Activated gamma-delta T cell treated with anti-CD3 and anti-CD28 coated beads, Interleukin-2, amount 50 U/mL, for 16 hours (primary cell): ENCODE measurements at places on chromosomes 7 and 10.

- DNase-seq = no peak
These were observed 3.1 kb downstream of the CNPY4 start for GRCh38 chr7:100122568-100122967.

DNA sequence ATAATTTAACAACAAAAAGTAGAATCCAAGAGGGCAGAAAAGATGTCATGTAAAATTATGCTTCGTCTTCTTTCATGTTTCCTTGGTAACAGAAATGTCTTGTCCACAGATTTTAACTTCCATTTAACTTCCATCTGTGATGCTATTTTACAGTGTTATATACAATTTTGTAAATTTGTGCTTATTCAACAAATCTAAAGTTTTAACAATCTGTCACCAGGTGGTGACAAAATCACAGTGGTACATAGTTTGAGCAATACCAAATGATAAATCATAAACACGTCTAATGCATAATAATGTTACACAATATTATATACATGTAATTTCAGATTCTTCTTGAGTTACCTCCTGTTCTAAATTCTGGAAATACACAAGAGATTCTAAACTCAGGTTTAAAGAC, 784.4 kb upstream of the CELF2 start:
- no peak for DNase-seq

DNA sequence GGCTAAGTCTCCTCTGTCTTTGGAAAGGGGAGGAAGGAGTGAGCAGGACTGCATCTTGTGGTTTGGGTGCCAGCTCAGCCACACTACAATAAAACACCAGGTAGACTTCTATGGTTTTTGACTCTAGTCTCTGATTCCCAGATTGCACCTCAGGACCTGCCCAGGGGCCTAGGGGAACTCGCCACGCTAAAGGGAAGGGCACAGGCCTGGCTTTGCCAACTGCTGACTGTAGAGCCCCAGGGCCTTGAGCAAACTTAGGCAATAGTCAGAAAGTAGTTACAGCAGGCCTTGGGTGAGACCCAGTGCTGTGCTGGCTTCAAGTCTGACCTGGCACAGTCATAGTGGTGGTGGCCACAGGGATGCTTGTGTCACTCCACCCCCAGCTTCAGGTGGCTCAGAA, 24.2 kb upstream of the PRR15 start:
- no peak for DNase-seq

DNA sequence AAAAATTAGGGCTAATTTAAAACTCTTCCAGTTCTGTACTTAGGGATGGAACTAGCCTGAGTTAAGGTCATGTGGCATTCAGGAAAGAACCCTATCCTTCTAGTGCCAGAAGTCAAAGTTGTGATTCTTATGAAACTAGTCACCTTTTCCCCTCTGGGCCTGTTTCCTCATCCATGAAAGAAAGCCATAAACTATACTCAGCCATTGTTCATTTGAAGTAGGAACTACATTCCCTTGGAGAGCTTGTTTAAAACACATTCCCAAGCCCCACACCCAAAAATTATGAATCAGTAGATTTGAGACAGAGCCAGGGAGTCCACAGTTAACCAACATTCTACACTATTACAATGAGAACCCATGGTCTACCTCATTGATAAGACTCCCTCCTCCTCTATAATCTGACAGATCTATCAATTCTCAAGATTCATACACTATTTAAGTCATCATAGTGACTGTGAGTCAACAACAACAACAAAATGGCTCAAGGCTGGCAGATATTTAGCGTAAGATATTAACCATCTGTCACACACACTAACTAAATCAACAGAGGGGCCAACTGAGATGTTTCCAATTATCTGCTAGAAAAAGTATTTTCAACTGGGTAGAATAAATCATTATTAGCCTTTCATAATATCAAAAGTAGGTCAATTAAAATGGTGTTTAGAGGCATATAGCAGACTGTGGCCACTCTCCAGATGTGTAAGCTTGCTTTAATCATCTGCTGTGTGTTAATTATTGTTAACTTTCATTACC, 102.3 kb downstream of the SLC25A13 start:
- no peak for DNase-seq

DNA sequence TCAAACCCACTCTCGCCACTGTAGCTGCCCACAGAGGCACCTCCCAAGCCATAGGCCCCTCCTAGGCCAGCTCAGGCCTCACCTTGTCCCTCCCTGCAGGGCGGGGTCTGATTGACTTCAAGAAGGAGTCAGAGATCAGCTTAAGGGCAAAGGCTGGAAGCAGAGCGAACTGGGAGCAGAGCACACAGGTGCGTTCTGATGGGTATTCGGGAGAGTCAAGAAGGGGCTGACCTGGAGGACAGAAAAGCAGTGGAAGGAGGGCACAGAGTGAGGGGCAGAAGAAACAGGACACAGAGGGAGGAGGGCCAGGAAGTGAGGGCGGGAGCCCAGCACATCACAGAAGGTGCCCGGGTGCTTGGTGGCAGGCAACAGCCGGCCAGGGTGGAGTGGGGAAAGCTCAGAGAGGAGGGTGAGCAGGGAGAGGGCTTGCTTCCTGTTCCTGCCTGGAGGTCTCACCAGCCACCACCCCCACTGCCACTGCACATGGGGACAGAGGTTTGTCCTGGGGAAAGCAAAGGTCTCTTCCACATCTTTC, at the start of gene AOC1:
Gene AOC1 (plus strand): TSS at position 147 of the 535 bp plus-strand sequence. CDS start 3,954 bp downstream, outside the sequence.
- no peak for DNase-seq

DNA sequence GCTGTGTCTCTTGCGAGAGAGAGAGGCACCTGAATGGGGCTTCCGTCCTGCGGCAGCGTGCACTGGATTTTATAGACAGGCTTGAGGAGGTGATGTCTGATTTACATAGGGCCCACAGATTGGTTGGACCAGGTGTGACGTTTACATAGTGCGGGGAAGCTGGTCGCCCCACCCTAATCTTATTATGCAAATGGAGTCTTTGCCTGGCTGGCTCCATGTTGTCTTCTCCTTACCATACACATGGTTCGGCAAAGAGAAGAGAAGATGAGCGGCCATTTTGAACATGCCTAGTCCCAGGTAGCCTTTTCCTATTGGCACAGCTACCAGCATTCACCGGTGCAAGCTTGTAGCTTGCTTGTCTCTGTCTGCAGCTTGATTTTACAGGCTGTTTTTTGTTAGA, 238.5 kb upstream of the GALNT17 start:
- DNase-seq = no peak

DNA sequence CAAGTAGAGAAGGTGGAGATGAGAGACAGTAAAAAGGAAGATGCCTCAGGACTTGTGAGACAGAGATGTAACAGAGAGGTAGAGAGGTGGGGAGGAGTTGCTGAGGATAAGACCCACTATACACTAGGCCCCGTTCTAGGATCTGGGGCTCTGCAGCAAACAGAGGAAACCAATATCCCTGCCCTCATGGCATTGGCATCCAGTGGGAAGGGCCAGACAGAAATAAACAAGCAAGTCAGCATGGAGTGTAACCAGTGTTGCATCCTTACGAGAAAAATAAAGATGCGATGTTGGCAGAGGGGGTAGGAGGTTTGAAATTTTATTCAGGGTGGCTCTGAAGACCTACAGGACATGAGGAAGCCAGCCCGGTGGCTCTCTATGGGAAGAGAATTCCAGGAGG, 22.0 kb upstream of the EEPD1 start:
- no peak for DNase-seq

GRCh38 chr7:50332241-50333165, 28.0 kb downstream of the IKZF1 start:
- no peak for DNase-seq

DNA sequence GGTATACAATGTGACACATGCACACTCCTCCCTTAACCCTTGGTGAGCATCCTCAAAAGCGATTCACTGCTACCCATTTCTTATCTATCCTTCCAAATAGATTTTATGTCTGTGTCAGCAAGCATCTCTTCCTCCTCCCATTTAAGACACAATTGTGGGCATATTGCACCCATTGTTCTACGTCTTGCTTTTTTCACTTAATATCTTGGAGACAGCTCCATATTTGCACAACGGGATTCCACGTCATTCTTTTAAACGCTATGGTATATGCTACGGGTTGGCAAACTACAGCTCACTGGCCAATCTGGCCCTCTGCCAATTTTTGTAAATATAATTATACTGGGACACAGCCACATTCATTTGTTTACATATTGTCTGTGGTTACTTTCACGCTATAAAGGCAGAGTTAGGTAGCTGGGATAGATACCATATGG, 88.6 kb downstream of the RNF216 start:
- no peak for DNase-seq

DNA sequence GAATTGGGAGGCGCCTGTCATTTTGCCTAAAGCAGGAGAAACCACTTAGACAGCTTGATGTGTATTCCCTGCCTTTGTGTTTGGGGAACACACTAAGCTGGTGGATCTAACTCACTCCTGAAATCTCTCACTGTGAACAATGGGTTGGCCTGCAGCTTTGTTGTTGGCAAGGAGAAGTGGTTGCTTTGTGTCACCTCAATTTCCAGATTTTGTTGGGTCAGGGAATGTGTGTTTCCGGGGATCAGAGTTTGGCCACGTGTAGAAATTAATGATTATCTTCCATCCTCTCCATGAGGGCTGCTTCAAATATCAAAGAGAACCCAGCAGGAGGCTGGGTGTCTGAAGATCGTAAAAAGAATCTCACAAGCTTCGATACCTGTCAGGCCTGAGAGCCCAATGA, 27.8 kb downstream of the A1CF start:
- DNase-seq = no peak

DNA sequence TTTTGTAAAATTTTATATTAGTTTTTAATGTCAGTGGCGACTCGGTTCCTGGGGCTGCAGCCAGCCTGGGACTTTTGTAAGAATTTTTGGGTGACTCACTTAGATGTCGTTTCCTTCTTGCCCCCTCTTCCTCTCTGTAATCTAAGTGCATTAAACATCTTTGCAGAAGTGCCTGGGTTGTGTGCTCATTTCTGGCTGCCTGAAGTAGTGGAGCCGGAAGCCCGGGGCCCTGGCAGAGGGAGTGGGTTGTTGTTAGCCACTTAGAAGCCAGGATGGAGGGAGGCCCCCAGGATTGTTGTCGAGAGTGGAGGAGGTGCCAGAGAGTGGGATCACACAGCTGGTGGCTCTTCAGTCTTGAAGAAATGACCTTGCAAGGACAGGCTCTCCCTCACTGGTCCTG, 11.0 kb upstream of the TRIM8 start:
- DNase-seq = no peak

- no peak for DNase-seq
These were observed 160.0 kb downstream of the ADARB2 start for GRCh38 chr10:1577373-1577770.

- no peak for DNase-seq
These were observed 31.3 kb downstream of the THNSL1 start for GRCh38 chr10:25047591-25048301.

DNA sequence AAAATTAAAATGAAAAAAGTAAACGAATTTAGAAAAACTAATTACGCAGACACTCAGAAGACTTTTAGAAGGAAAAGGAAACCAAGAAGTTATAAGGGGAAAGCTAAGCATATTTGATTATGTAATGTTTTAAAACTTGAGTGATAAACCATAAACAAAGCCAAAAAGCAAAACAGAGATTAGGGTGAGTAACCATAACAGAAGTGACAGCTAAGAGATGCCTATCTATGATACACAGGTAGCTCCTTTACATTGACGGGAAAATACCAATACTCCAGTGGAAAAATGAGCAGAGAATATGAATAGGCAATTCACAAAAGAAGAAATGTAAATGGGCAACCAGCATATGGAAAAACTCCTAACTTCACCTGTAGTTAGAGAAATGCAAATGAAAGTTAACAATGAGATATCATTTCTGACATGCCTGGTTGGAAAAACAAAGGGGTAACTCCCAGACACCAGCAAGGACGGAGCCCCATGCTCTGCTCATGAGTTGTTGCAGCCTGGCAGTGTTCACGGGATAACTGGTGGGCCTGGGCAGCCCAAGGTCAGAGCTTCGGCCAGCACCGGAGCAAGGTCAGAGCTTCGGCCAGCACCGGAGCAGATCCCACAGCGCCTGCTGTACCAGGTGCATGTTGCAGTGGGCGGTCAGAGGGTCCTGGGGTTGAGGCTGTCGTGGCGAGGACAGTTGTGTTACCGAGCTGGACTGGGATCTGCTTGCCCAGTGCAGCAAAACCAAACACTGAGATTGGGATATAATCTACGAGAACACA, 58.9 kb downstream of the ALOX5 start:
- no peak for DNase-seq

GRCh38 chr7:133723044-133723443, 404.1 kb upstream of the LRGUK start:
- no peak for DNase-seq

GRCh38 chr7:81441750-81442149, 328.1 kb downstream of the HGF start:
- DNase-seq = no peak

- no peak for DNase-seq
These were observed 30.5 kb downstream of the CREB5 start for GRCh38 chr7:28442540-28443420.

GRCh38 chr10:98694014-98694413, 247.3 kb upstream of the HPS1 start:
- no peak for DNase-seq

DNA sequence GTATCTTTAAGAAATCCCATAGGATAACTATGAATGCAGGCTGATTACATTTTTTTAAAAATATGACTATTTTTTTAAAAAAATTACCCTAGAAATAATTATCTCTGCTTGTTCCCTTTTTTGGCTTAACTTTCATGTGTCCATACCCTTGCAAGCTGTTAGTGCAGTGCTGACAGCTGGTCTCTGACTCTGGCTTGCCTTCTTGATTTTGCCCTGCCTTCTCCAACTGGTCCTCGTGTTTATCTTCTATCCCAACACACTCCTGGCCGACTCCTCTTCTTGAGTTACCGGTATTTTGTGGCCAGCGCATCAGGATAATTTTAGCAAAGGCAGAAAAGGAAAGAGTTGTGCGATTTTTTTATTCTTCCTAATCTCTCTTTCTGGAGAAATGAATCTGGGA, 111.7 kb upstream of the STARD3NL start:
- no peak for DNase-seq

DNA sequence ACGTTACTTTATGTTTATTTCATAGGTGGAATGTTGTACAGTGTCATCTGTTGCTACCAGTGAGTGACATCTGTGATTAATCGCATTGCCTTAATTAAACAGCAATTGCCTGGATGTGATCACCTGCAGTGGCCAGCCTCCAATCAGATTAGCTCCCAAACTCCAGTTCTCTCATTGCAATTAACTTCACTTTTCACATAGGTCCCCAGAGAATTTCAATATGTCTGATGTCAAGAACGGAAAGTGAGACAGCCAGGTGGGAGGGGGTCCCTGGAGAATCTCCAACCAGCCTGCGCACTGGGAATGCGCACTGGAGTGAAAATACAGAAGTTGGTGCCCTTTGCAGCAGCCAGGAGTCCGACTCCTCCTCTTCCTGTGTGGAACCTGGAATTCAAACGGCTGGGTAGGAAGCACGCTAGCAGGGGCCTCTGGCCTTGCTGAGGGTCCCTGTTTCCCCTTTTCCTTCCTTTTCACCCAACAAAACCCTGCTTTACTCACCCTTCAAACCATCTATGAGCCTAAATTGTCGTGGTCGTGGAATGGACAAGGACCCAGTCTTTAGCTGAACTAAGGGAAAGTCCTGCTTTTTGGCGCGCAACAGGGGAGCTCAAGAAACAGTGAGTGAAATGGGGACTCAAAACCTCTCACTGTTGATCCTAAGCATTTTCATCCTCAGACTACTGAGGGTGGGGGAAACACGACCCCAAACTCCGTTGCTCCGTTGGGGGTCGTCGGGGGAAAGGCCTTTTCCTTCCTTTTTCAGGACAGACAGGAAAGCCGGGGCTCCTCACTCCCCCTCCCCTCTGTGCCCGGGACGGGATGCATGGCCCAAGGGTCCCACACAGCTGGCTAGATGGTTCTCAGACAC, 1355.5 kb upstream of the LRRTM3 start:
- DNase-seq = no peak
